ENCODE measurements at places on chromosomes 6 and 20.

- no peak for DNase-seq
Observed at GRCh38 chr6:111276736-111277135, 189.4 kb downstream of the SLC16A10 start.

DNA sequence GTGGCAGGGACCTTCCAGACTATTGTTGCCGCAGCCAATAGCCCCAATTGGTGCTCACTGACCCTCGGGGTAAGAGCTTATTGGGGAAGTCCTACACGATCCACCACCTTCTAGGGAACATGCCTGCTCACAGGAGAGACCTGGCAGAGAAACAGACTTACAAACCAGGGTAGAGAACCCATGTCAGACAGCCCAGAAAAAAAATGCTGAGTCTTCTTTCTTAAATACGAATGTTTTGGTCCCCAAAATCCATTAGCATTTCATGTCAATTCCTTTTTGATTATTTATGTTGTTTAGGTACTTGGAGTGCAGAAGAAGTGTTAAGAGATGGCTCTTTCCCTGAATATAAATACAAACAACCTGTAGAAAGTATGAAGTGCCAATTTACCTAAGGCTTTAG is 84.9 kb upstream of the PDE10A start:
- no peak for DNase-seq

DNA sequence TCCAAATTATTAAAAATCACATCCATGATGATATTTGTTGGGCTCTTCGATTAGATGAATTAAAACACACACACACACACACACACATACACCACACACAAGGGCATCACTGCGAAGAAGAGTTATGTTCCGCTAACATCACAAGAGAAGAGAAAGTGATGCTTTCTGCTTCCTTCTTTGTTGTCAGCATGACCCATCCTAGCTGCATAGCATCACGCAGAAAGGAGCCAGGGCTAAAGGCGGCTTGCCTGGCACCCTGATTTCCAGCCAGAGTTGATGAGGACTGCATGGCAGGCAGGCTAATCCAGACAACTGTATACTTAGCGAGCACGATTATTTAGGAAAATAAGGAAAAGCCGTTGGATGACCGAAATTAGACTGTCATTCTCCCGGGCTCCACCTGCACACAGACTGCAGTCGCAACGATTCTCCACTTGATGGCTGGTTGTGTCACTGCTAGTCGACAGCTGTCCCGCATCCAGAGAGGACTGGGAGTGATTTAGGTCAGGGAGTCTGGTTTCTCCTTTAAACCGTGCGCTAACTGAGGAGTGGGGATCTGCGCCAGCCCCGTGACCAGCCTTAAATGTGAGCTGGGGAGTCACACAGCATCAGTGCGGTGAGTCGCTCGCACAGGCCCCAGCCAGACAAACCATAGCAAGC is 70.6 kb upstream of the SOX4 start:
- DNase-seq, result no peak

DNA sequence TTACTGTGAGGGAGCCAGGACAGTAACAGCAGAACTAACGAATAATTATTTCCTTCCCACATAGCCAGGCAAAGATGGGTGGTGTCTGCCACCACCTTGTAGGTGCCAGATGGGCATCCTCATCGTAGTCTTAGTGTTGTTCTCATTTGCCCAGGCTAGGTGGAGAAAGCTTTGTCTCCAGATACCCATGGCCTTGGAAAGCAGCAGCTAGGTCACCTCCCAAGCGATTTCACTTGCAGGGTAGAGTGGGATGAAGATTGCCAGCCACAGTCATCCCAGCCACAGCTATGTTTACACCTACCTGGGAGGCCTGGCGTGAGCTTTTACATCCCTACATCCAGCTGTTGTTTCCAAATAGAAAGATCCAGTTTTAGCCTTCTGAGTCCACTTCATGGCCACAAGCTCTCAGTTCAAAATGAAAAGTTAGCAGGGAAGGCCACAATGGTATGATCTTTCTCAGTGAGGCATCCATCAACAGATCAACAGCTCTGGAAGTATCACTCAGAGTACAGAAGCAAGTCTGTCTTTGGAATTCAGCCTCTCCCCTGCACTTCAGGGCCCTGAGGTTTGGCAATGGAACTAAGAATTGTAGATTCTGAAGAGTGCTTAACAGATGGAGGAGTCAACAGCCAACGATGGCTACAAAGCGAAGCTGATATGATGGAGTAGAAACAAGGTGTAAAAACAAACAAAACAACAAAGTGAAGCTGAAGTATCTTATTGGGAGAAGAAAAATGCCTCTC is 11.0 kb upstream of the SNRPC start:
- DNase-seq, result no peak

- DNase-seq, result no peak
Observed at GRCh38 chr20:45592574-45593189, 13.6 kb upstream of the WFDC8 start.

- no peak for DNase-seq
Observed at GRCh38 chr20:8095648-8096572, 36.2 kb upstream of the PLCB1 start.

DNA sequence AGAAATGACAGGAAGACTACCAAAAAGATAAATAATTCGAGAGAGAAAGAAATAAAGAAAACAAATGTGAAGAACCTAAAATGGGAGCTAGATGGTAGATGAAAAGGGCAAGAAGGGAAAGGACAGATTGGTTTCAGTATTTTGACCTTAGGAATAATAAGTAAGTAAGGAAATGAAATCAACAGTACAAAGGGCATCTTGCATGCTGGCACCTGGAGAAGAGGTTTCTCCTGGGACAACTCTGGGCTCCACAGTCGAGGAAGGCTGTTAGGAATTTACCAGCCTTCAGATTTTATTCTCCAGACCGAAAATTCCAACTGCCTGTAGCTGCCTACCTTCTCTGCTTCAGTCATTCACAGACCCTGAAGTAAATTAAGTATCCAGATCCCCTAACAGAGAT is 80.5 kb downstream of the SMLR1 start:
- DNase-seq, result no peak

DNA sequence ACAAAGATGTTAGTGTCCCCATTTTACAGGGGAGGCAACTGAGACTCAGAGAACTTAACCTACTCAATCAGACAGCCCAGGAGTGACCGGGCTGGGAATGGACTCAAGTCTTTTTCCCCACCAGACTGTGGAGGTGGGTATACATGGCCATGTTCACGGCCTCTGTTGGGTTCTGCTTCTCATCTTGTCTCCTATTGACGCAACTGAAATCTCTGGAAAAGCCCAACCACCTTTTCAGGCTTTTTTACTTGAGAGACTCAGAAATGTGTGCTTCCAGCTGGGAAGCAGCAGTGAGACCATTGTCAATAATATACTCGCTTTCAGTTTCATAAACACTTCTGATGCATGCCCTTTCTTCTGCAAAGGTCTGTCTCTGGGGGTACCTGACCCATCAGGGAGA is 70.7 kb downstream of the SOBP start:
- DNase-seq, result no peak

DNA sequence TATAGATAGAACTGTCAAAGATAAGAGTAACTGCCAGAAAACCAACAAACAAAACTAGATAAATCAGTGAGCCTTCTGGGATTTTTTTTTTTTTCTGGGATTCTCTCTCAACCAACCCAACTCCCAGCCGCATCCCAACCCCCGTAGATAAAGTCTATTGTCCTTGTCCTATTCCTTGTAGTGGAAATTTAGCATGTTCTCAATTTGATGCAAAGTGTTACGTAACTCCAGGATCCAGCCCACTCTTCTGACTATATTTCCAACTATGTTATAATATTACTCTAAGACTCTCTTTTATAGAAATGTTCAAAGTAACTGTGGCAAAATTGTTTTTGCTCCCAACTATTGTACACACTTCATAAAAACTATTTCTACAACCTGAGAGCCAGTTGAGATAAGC is 15.4 kb upstream of the CDYL start:
- no peak for DNase-seq

DNA sequence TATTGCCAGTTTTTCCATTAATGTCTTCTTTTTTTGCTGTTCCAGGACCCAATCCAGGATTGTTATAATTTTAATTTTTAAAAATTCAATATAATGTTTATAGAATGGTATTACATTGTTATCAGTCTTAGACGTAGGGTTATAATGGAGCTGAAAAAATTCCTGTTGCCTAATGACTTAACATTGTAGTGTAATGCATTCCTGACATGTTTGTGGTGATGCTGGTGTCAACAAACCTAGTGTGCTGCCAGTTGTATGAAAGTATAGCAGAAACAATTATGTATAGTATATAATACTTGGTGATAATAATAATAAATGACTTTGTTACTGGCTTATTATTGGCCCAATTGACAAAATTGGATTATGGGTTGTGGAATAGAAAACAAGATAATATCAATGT is 30.4 kb downstream of the KIZ start:
- no peak for DNase-seq

DNA sequence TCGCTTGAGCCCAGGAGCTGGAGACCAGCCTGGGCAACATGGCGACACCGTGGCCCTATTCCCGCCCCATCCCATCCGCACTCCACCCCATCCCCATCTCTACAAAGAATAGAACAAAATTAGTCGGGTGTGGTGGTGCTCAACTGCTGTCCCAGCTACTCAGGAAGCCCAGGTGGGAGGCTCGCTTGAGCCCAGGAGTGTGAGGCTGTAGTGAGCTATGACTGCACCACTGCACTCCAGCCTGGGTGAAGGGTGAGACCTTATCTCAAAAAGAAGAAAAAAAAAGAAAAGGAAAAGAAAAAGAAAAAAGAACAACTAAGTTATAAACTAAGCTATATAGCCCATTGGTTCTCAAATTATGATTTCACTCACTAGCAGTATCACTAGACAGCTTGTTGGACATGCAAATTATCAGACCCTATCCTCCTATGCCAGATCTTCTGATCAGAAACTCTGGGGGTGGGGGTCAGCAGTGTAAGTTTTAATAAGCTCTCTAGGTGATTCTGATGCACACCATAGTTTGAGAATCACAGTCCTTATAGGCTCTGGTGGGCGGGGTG is 491 bp upstream of the ITCH start:
- DNase-seq, result no peak

GRCh38 chr6:22582417-22583205 is 13.2 kb downstream of the HDGFL1 start:
- DNase-seq, result no peak

- no peak for DNase-seq
Observed at GRCh38 chr20:47127999-47128398, 228.5 kb downstream of the ZMYND8 start.

DNA sequence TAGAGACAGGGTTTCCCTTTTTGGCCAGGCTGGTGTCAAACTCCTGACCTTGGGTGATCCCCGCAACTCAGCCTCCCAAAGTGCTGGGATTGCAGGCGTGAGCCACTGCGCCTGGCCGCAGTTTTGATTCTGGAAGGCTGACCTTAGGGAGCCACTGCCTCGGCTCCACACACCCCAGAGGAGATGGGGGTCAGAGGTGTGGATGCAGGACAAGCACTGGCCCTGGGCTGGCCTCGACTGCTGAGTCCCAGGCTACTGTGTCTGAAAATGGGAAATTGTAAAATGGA is 1.5 kb downstream of the ZBP1 start:
- DNase-seq, result no peak

- DNase-seq, result peak; percentile 10
Observed at GRCh38 chr20:62238569-62239277, 402 bp downstream of the OSBPL2 start.

- no peak for DNase-seq
Observed at GRCh38 chr20:51594236-51595057, 51.9 kb upstream of the NFATC2 start.

DNA sequence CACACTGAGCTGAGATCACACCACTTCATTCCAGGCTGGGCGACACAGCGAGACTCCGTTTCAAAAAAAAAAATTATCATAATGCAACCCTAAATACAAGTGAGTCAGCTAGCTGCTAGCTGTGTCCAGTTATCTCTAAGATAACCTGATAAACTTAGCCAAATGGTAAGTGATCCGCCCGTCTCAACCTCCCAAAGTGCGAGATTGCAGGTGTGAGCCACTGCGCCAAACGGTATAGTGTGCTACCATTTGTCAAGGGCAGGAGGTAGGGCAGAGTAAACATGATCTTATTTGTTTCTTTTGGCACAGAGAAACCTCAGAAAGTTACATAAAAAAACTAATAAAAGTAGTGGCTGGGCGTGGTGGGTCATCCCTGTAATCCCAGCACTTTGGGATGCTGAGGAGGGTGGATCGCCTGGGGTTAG is 4.7 kb upstream of the C6orf132 start:
- no peak for DNase-seq

DNA sequence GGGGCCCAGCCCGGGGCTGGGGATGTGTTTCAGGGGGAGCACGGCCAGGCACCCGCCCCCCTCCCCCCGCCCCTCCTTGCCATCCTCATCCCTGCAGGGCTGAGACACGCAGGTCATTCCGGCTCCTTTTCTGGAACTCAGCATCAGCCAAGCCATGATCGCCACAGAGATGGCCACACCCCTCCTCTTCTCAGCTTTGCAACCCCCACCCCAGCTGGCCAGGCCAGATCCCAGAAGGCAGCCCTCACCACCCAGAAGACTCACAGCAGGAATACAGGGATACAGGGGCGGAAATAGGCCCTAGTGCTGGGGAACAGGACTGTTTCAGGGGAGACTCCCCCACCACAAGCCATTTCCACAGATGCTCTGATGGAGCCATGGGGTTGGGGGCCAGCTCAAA is 33.5 kb downstream of the YTHDF1 start:
- DNase-seq, result no peak

DNA sequence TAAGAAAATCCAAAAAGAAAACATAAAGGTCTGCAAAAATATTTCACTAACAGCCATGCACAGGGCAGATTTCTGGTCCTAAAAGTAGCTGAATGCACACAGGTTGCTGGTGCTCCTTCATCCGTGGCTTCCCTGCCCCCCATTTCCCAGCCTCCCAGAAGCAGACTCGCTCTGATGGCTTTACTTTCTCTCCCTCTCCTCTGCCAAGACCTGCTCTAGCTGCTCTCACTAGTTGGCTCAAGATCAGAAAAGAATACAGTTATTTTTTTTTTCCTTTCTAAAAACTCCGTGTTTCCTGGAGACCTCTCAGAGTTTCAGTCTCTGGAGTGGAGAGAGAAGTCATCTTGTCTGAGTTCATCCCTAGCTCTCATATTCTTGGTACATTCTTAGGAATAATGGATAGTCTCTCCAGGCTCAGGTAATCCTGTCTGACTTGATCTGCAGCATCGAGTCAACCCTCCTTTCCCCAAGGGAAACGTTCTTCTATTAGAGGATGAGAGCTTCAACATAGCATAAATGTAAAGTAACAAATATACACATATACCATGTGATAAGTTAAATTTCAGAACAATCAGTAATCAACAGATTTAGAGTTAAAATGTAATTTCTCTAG is 214.2 kb downstream of the TBC1D7 start:
- DNase-seq, result no peak

- DNase-seq, result no peak
Observed at GRCh38 chr6:88666901-88667300, 296.5 kb downstream of the RNGTT start.

All from stimulated activated CD4-positive, alpha-beta T cell treated with anti-CD3 and anti-CD28 coated beads, Interleukin-4, amount 100 ng/mL, for 4 hours (primary cell).